ENCODE measurements at places on chromosomes 1 and 21.

- DNase-seq = no peak
These were observed 141.4 kb upstream of the ETS2 start for GRCh38 chr21:38664315-38664714.

- DNase-seq = peak; percentile 47
These were observed 9.5 kb downstream of the MR1 start for GRCh38 chr1:181043025-181043888.

DNA sequence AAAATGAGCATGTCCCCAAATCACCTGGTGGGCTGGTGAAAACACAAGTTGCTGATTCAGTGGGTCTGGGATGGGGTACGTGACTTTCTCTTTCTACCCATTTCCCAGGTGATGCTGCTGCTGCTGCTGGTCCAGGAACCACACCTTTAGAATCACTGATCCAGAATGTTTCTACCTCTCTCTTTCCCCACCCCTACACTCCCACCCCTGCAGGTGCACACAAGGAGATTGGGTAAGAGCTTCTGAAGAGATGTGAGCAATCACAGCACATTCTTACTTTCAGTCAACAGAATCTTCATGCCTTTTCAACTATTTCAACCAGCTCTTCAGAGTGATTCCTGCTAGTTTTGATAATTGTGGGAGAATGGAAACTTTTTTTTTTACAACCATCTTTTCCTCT lies 130.9 kb downstream of the LMX1A start:
- DNase-seq = no peak

GRCh38 chr1:228162286-228163006 lies 3.2 kb upstream of the IBA57 start:
- DNase-seq = no peak

DNA sequence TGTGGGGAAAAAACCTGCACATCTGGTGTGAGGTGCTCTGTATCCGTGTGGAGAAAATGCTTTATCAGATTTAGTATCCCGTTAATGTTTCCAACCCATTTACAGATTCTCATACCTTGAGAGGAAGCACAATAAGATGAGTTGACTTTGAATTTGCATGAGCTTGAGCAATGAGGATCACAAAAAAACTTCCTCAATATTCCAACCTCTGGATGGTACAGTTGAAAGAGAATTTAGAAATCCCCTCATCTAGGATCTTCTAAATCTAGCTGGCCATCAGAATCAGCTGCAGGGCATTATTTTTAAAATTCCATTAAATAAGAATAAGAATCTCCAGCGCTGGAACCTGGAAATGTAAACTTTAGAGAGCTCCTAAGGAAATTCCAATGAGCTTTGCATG lies 82.5 kb upstream of the NR5A2 start:
- no peak for DNase-seq

- no peak for DNase-seq
These were observed 74.0 kb downstream of the NUF2 start for GRCh38 chr1:163395790-163396189.

DNA sequence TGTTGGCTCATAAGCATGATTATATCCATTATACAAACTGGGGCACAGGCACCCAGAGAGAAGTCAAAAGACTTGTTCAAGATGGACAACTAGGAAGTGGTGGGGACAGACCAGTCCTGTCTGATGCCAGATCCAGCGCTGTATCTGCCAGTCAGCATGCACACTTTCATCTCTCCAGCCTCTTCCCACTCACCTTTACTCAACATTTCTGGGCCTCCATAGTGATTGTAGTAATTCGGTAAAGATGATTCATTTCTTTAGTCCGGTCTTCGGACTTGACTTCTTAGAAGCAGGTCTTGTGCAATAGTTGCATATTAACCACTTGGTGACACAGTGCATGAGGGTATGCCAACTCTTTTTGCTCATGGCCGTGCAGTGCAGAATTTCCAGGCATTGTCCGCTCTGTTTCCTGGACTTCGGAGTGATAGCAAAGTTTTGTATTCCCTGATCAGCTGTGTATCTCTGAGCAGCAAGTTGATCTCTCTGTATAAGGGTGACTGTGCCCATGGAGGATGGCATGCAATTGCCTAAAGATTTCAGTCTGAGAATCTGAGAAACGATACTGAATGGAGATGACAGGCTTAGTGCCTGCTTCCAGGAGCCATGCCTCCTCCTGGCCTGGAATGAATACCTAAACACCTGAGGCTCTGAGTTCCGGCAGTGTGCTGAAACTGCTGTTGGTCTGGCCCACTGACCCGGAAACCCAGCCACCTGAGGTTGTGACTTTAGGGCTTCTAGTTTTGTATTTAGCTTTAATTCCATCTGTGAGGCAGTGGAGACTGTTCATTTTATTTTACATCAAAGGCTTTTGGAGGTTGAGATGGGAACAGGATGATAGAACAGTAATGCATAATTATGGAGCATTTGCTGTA lies 39.0 kb downstream of the GALNT2 start:
- peak; percentile 80 for DNase-seq

DNA sequence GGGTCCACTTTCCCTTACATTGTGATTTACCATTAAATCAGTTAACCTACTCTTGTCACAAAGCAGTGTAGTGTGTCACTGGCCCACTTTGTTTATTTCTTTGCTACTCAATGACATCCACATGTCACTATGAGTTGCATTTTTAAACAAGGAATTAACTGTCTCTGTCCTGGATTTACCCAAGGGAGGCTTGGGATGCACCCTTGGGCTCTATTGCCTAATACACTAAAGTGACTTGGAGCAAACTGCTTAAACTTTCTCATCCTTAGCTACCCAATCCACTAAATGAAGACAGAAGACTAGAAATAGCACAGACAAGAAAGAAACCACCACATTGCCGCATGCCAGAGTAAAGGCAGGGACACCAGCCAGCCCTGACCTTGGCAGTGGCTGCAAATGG lies 136.2 kb upstream of the TIAM1 start:
- DNase-seq = no peak

- no peak for DNase-seq
These were observed 222.6 kb downstream of the CAMTA1 start for GRCh38 chr1:7007902-7008301.

DNA sequence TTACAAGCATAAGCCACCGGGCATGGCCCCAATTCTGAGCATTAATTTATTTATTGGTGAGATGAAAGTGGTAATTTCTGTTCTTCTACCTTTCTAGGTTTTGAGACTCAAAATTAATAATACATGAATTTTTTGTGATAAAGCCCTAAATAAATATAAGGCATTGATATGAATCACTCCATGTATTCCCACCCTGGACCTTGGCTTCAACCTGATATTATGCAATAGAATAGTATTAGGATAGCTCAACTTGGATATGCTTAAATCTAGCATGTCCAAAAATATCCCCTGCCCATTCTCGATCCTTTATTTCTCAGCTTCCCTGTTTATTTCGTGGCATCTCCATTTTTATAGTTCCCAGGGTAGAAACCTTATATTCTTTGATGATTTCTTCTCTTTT lies 2.5 kb downstream of the AGL start:
- no peak for DNase-seq

- DNase-seq = peak; percentile 52
These were observed at the start of gene AGMAT for GRCh38 chr1:15584489-15585363. Gene AGMAT (minus strand): TSS chr1:15585051. CDS start chr1:15584967, 84 bp downstream.

DNA sequence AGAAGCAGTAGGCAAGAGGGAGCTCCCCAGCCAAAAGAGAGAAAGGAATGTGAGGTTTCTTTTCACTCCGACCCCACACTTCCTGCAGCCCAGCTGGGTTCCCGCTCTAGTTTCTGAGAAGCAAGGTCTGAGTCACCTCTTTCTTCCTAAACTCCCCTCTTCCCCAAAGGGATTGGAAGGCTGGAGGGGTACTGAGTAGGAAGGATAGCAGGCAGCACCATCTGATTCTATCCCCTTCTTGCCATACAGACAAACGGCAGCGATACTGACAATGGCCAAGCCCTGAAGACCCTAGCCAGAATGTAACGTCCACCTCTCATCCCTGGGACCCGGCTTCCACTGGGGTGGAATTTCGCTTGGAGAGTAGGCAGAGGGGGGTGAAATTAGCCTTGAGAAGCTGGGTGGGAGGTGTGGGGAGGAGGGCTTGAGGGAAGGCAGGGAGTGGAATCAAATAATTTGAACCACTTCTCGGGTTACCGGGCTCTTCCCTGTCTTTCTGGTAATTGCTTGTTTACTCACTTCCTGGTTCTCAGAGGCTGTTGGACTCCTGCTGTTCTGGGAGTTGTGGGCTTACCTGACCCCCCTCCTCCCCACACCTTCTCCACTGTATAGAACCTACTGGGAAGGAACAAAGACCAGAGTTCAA lies 13.2 kb downstream of the IER5 start:
- peak; percentile 64 for DNase-seq

- no peak for DNase-seq
These were observed 13.2 kb downstream of the CNTN2 start for GRCh38 chr1:205056188-205056611.

DNA sequence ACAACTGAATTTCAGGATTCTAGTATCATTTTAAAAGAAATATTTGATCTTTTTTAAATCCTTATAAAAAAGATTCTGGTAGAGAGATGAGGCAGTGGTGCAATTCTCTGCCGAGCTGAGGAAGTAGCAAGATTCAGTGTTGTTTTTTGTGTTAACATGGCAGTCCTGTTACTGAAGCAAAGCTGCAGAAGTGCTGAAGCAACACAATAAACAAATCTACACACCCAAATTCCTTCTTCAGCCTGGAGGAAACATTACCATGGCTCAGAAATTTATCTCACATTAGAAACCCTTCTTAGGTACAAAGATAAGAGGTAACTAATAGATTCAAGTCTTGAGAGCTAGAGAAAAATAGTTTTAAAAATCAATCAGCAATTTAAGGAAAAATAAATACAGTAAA lies 216.0 kb downstream of the DENND1B start:
- peak; percentile 5 for DNase-seq

DNA sequence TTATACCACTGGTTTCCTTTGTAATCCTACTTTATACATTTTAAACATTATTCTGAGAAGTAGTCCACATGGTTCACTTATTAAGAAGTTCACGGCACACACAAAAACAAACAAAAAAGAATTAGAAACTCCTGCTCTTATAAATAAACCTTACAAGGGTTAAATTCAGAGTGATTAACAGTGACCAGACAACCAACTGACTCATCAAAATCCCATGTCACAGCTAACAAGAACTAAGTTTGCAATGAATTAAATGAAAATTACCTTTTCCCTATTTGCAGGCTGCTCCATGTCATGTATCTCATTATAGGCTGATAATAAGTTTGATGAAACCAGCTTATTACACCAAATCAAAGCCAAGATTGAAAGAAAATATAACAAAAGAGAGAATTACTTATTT lies 77.5 kb downstream of the PUM1 start:
- DNase-seq = peak; percentile 40

DNA sequence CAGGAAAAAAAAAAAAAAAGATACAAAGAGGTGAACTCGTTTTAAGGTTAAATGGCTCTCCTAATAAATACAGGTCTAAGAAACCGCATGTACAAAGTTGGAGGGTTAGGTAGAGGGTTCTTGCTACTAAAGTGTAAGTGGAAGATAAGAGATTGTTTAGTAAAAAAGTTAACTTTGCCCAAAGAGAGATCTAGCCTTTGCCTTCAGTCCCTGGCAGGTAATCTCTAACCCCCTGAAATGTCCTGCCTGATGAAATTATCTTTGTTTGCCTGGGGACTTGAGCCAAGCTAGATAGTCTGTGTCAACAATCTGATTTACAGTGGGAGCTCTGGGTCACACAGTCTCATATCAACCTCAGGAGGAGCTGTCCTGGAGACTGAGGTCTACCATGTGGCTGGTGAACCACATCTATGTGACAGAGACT lies 57.6 kb downstream of the TRIM33 start:
- DNase-seq = no peak

GRCh38 chr1:25564777-25565574 lies 21.6 kb downstream of the LDLRAP1 start:
- DNase-seq = no peak

GRCh38 chr1:3846541-3846940 lies 10.5 kb downstream of the CEP104 start:
- no peak for DNase-seq

DNA sequence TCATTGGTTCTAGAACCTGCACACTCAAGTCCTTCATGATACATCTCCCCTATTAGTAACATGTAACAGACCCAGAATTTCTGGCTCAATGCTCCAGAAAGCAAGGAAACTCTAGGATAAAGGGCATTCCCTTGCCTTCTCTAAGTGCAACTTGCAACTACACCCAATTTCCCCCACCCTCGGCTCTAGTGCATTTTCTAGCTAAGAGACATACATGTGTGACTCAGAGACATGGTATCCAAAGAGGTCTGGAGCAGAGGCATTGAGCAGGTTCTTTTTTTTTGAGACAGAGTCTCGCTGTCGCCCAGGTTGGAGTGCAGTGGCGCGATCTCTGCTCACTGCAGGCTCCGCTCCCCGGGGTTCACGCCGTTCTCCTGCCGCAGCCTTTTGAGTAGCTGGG lies 132.9 kb downstream of the ZC3H11B start:
- DNase-seq = no peak

GRCh38 chr1:117416004-117416403 lies 48.8 kb downstream of the MAN1A2 start:
- DNase-seq = no peak

DNA sequence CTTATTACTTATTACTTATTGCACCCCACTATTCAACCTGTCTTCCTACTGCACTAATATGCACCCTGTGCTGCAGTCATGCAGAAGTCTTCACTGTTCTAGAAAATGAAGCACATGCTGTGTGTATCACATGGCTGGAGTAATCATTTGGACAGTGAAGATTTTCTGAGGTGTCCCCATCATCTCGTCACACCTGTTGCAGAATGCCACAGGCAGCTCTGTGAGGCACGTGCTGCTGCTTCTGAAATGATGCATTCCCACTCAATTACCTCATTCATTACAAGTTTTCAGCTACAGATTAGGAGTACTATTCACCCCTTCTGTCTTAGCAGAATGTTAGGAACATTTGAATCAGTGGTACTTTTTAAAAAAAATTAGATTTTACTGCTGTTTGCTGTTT lies 325.7 kb upstream of the ST6GALNAC5 start:
- DNase-seq = no peak

- no peak for DNase-seq
These were observed 51.5 kb upstream of the LBR start for GRCh38 chr1:225479341-225479740.

- peak; percentile 32 for DNase-seq
These were observed 839 bp downstream of the SWT1 start for GRCh38 chr1:185157599-185158412.

GRCh38 chr1:180249725-180250498 lies 19.8 kb downstream of the LHX4 start:
- no peak for DNase-seq

DNA sequence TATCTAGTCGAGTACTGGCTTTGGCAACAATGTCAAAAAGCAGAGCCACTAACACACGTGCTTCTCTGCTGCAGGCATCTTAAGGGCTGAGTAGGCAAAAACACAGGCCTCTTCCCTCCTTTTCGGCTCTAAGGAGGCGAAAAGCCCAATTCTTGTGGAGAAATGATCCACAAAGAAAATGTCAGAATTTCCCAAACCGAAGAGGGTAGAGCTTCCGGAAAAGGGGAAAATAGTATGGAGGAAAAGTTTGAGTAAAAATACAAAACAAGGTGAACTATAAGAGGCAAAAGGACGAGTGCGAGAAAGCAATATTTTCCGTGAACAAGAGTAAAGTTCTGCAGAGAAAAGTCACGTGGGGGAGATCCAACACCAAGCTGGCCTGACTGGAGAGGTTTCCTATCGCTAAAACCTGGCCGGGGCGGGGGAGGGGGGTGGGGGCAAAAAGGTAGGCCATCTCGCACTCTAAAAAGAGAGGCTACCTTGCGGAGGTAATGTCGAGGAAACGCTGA lies 551 bp downstream of the ZRANB2 start:
- peak; percentile 22 for DNase-seq

Measured in mesenchymal stem cell (in vitro differentiated cells and primary cell).